Posterior cingulate gyrus (tissue), 11 donors: ENCODE measurements at places on chromosomes 6 and 20.
A peak's percentile ranks its signal among the peaks of the same experiment; 100 is the strongest.

DNA sequence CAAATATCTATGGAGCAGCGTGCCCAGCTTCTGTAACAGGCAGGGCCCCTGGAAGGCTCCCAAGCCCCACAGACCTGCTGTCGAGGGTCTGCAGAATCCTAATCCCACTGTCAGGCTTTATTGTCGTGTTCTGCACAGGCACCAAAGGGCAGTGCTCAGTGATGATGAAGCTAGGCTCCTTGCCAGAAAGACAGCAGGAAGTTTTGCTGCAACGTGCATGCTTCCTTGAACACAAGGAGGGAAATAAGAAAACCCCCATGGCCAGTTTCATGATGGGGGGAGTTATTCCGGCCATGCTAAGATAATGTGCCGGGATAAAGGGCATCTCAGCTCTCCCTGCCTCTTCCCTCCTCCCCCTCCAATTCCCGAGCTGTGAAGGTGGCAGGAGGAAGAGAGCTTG, 109.4 kb upstream of the KCNG1 start:
- DNase-seq, result no peak

DNA sequence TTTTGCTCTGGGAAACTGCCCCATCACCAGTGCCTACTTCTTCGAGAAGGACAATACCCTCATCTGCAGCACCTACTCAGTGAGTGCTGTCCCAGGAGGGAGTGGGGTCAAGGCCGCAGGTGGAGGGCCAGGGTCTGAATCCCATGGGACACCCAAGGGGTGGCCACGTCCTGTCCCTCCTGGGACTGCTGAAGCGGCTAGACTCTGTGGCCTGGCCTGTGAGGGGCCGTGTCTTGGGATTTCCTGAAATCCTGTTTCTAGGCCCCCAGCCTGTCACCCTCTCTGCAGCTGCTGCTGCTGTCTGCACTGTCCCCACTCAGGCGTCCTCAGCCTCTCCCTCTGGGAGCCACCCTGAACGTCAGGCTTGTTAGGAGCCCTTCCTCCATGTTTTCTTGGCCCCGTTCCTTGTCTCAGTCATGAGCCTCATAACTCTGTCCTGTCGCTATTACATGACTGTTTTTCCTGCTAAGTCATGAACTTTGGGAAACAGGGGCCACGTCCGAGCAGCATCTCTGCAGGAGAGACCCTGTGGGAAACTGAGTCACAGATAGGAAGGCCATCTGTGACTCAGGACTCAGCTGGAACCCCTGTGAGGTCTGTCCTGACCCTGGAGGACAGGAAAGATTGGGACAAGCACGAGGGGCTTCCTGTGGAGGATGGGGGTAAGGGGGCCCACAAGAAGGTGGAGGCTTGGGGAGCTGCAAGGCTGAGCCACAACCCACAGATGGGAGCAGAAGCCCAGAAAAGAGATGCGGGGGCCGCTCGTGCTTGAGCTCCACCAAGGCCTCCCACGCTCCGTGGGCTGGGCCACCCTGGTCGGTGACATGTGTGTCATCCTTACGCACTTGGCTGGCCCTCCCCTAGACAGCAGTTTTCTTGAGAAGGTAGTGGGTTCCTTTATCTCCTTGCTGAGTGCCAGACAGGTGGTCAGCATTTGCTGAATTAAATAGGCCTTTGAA, 49.9 kb downstream of the EFCAB8 start:
- DNase-seq, result no peak

GRCh38 chr6:161694995-161695394, 421.1 kb upstream of the AGPAT4 start:
- DNase-seq, result no peak

- DNase-seq, result no peak
These were observed 189.5 kb upstream of the MANEA start for GRCh38 chr6:95387845-95388244.

DNA sequence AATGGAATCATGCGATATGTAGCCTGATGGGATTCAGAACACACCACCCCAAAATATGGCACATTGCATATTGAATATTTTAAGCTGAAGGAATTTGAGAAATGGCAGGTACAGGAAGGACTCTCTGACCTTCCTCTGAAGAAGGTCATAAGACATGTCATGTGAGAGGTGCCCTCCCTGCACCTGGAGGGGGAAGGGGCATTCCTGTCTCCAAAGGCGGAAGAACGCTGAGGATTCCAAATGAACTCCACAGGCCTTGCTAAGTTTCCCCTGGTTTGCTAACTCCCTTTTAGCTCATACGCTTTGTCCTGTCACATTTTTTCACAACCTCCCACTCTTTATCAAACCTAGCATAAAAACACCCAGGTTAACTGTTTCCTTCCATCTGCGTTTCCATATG, 347.8 kb downstream of the CDKAL1 start:
- no peak for DNase-seq

DNA sequence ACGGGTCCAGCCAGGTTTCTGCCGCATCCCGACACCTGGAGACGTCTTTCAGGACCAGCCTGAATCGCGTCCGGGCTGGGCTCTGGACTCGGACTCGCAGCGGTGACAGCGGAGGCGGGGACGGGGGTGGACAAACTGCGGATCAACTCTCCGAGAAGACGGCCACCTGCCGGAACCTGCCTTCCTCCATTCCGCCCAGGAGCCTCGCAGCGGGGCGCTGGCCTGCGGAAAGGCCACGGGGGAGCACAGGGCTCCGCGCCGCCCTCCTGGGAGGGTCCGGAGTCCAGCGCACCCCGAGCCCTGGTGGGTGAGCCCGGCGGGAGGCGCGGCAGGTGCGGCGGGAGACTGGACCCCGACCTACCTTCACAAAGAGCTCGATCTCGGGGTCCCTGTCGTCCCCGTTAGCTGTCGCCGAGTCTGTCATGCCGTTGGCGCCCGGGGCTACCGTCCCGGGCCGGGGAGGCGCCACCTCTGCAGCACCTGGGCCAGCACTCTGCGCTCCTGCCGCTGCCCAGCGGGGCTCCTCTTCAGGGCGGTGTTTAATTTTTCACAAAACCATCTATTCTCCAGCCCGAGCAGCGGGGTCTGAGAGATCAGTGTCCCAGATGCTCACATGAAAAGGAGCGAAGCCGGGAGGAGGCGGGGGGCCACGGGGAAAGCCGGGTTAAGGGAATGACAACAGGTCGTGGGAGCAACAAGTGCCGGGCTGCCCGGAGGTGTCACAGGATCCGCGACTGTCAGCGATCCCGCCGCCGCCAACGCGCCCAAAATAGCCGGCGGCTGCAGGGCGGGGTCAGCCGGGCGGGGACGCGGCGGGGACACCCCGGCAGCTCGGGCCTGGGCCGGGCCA, at the start of gene CLIC5:
CLIC5 (minus strand) TSS at position 742 of the 850 bp plus-strand sequence; CDS start at position 424, 318 bp downstream.
- DNase-seq, result peak; percentile 86

- DNase-seq, result no peak
These were observed 46.3 kb downstream of the HBS1L start for GRCh38 chr6:135008072-135008940.

DNA sequence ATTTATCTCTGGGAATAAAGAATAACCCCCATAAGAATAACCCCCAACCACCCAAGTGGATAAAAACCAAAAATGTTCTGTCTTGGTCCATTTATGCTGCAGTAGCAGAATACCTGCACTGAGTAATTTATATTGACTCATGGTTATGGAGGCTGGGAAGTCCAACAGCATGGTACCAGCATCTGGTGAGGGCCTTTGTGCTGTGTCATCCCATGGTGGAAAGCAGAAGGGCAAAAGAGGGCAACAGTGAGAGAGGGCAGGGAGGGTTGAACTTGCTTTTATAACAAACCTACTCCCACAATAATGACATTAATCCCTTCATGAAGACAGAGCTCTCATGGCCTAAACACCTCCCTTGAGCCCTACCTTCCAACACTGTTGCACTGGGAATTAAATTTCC, 133.7 kb downstream of the ERMARD start:
- no peak for DNase-seq

- no peak for DNase-seq
These were observed 299.7 kb downstream of the BTBD3 start for GRCh38 chr20:12217382-12217781.

- DNase-seq, result peak; percentile 82
These were observed 342.4 kb downstream of the ZFAND3 start for GRCh38 chr6:38161754-38162492.

DNA sequence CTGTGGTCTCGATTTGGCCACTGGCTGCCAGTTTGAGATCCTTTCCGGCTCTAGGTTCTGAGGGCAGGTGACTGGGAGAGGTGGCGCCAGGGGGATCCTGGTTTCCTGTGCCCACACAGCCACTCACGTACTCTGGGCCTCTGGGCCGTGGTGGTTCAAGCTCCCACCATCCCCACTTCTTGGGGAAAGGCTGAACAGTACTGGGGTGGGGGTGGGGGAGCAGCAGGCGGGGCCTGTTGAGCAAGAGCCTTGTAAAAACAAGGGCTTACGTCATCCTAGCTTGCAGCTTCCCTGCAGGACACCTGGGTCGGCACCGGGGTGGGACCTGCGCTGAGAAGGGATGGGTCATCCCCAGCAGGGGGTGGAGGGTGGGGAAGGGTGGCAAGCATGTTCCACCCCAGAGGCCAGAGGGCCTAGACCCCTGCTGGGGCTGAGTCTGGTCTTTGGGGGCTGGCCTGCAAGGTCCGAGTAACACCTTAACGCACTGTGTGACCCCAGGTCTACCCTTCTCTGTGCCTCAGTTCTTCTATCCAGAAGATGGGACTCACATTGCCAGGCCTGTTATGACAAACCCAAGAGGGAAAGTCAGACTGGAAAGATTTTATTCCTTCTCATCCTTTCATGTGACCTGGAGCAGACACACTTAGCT, 3.1 kb upstream of the CEBPB start:
- no peak for DNase-seq

GRCh38 chr6:95841560-95841959, 174.2 kb upstream of the FUT9 start:
- DNase-seq, result no peak

DNA sequence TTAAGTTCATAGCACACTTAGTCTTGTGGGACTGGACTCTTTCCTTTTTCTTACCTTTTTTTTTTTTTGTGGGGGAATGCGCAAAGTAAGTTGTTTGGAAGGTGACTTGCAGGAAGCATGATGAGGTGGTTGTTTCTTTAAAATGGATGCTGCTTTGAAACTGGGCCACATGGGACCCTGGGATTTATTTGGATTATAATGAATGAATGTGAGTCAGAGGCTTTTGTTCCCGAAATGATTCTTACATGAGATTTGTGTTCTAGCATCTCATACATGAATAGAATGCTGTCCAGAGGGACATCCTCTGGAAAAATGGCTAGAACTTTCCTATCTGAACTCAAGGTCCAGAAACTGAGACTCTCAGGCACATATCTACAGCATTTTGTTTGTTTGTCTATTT, 236.6 kb upstream of the RNF24 start:
- DNase-seq, result no peak

- DNase-seq, result no peak
These were observed 107.3 kb downstream of the OGFRL1 start for GRCh38 chr6:71395731-71396409.

DNA sequence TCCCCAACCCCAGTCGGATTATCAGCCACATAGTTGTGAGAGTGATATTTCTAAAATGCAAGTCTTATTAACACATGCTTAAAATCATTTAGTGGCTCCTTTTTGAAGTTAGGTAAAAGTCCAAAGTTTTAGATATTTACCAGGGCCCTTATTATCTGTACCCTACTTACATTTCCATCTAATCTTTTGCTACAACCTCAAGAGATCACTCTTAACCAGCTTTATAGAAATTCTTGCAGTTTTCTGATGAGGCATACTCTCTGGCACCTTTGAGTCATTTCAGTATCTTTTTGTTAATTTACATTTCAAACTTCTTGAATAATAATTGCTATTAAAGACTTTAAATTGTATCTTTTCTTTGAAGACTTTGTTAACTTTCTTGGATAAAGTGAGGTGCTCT, 453.3 kb downstream of the RFPL4B start:
- DNase-seq, result no peak

- DNase-seq, result no peak
These were observed 108.0 kb downstream of the CHD6 start for GRCh38 chr20:41510224-41510623.

- DNase-seq, result no peak
These were observed 28.9 kb downstream of the KIAA1755 start for GRCh38 chr20:38231531-38232121.

DNA sequence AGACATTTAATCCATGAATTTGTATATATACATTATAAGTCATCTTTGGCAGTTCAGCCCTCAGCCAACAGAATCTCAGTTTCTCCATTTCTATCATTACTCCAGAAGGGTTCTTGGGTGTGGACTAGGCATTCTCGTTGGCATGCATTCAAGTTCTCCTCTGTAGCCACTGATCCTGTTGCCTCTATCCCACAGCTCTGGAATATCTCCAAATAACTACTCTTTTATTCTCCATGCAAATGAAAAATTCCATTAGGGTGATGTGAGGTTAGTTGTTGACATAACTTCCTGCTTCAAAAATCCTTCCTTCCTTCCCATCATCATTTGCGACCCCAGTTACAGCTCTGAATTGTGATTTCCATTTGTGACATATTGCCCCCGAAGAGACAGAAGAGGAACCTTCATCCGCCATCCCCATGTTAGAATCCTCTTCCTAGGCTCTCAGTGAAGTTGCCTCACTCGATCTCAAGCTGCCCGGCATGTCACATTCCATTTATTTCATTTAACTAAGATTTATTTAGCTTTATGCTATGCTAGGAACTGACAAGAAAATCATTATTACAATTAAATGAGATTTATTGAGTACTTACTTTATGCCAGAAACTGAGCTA, 93.7 kb upstream of the EDN1 start:
- DNase-seq, result no peak

GRCh38 chr6:48998574-48998973, 464.5 kb downstream of the MMUT start:
- DNase-seq, result no peak

- no peak for DNase-seq
These were observed 80.0 kb downstream of the SLC2A10 start for GRCh38 chr20:46789339-46790028.

GRCh38 chr6:12327988-12328387, 37.8 kb downstream of the EDN1 start:
- no peak for DNase-seq

DNA sequence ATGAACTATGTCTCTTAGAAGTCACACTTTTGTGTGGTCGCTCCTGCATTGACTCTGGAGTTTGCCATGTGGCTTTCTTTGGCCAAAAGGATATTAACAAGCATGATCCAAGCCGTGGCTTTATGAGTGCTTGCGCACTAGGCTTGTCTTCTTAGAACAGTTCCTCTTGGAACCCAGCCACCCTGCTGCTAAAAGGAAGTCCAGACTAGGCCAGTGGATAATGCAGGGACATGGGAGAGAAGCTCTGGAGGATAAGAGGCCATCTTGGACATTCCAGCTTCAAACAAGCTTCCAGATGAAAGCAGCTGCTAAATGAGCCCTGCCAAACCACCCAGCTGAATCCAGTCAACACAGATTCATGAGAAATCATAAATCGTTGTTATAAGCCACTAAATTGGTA, 346.4 kb downstream of the CDC5L start:
- no peak for DNase-seq

- no peak for DNase-seq
These were observed 6.4 kb downstream of the CD109 start for GRCh38 chr6:73702444-73702843.

GRCh38 chr6:166162599-166163342, 4.9 kb downstream of the TBXT start:
- no peak for DNase-seq

DNA sequence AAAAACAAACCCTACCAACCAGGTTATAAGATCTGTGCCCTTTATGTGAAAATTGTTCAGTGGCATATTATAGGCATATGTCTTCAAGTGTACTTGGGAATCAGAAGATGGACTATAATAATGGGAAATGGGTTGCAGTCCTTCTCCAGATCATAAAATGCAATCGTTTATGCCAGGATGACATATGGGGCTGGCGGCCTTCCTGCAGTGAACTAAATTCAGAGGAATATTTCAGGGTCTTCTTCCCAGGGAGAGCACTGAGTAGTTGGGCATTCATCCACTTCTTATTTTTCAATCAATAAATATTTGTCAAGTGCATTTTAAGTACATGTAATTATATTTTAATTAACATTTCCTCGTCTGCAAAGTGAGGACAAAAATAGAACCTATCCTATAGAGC, 176.2 kb upstream of the CNR1 start:
- no peak for DNase-seq
